EH (cell line): ENCODE measurements at places on chromosomes 5 and 9.
A peak's percentile ranks its signal among the peaks of the same experiment; 100 is the strongest.

DNA sequence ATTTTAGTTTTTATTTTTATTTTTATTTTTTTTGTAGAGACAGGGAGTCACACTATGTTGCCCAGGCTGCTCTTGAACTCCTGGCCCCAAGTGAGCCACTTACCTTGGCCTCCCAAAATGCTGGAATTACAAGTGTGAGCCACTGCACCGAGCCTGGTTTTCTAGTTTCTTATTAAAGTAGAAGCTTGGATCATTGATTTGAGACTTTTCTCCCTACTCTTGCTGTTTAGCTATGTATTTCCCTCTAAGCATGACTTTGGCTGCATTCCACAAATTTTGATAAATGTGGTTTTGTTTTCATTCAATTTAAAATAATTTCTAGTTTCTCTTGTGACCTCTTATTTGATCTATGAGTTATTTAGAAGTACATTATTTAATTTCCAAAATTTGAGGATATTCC, 10.4 kb downstream of the SNX2 start:
- no peak for DNase-seq

DNA sequence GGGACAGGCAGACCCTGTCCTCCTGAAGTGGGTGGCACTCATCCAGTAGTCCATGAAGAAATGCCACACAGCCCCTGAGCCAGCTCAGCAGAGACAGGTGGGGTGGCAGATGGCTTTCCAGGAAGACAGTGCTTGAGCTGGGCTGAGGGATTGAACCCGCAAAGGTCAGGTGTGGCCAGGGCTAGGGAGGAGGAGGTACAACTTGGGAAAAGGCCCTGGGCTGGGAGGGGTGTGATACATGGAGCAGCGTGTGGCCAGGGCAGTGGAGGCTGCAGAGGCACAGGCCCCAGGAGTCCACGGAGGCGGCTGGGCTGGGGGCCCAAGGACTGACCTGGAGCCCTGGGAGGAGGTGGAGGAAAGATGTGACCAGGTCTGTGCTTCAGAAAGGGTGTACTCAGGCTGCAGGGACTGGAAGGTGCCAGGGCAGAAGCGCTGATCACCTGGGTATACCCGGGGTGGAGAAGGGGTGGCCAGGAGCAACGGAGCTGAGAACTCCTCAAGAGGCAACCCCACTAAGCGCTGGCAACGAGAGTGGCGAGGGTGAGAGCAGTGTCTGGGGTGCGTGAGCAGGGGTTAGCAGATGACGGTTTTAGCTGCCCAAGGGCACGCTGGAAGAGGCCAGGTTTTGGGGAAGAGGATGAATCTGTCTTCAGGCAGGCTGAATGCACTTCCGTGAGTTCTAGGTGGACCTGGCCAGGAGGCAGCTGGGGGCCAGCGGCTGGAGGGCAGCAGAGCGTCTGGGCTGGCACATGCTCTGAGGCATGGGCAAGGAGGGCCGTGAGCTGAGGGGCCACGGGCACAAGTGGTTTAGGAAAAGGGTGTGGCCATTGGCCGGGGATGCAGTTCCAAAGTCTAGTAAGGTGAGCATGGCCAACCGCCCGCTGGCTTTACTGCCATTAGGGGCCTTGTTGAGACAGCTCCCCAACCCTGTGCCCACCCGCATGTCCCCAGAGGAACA, 3.9 kb upstream of the RABL6 start:
- no peak for DNase-seq

DNA sequence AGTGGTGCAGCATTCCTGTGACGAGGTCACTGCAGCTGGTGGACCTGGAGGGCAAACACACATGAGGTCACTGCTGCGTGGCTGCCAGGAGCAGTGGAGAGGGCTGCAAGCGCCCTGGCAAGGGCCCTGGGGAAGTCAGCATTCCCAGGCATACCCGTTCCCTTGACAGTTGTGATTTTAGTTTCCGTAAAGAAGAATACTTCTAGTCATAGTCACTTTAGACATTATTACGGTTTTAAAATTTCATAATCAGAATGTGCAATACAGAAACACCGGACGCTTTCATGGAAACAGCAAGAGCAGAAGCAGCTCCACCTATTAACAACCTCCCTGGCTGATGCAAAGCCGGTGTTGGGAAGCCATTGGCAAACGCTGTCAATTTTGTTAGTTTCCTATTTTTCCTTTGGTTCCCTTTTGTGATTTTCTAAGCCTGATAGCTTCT, 129.8 kb downstream of the GADD45G start:
- DNase-seq: no peak

GRCh38 chr5:179325296-179326031, 19.8 kb downstream of the ADAMTS2 start:
- DNase-seq: no peak

- no peak for DNase-seq
Observed at GRCh38 chr5:178672630-178673029, 45.8 kb upstream of the CLK4 start.

DNA sequence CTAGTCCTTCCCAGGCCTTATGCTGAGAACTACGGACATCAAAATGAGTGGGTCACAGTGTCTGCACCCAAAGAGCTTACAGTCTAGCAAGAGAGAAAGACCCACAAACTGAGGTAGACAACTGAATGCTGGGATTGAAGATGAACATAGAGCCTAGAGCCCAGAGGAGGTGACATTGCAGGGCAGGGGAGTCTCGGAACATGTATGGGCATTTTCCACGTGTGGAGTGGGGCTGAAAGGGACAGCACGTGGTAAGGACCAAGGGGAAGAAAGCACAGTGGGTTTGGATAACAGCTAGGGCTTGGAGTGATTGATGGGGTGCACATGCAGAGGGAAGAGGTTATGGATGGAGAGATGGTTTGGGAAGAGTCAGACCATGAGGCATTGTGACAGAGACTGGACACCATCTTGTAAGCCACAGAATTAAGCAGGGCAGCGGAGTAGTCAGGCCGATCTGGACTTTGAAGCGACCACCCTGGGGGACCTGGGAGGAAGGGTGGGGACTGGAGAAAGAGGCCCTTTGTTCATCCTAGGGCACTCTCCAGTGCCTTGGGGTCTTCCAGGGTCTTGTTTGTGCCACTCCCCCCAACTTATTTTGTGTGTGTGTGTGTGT, 47.5 kb upstream of the SH3PXD2B start:
- DNase-seq: no peak

GRCh38 chr9:83056174-83056573, 6.8 kb downstream of the RASEF start:
- DNase-seq: no peak

DNA sequence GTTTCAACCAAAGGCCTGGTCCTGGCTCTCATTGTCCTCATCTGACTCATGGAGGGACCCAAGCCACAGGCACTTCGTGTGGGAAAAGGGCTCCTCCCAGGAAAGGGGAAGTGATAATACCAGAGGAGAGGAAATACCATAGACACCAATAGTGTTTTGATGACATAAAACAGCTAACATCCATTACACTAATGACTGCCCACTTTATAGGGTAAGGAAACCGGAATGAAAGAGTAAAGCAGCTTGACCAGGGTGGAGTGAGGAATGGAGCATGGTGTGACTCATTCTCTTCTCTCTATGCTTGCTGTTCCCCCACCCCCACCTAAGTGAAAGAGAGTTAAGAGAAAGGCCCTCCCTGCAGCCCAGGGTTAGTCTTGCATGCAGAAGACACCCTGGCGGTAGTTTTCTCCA, 67.4 kb upstream of the HRH2 start:
- DNase-seq: peak; percentile 84

DNA sequence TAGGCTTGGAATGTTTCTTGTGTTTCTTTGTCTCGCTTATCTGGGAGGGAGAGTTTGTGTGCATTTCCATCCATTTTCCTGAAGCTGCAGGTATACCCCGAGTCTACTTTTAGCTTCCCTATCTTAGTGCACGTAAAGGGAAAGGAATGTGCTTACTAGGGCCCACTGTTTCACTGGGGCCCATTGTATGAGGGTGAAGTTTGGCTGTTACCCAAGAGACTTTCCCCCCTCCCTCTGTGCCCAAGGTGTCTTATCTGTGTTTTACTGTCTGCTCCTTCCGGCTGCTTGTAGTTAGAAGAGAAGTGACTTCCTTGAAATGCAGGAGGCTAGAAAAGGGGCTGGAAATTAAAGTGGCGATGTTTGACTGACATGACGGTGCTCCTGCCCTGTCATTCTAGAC, 12.1 kb upstream of the BTNL3 start:
- DNase-seq: no peak

DNA sequence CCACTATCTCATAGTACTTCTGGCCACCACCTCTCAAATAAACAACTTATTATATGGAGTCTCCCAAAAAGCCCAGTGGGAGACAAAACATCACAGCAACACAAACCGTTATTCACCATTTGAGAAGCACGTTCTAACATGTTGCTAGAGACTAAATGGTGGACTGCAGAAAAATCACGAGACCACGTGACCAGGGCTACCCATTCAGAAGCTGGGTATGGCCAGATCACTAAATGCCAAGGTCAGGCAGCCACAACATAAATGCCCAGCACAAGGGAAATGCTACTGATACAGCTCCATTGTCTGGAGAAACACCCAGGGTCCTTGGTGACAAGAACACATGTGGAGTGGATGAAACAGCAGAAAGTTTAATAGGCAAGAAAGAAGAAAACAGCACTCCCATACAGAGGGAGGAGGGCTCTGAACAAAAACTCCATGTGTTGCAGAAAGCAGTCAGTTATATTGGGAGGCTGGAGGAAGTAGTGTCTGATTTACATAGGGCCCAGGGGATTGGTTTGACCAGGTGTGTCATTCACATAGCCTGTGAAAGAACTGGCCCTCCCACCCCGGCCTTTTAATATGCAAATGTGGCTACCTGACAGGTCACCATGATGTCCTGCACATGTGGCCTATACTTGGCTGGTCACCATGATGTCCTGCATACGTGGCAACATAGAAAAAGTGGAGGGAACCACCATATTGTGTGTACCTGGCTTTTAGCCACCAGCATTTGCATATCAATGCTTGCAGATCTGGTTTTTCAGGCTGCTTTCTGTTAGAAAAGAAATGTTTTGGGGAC, 97.2 kb downstream of the TRIM36 start:
- DNase-seq: no peak

- DNase-seq: no peak
Observed at GRCh38 chr5:177109810-177110209, 23.1 kb downstream of the FGFR4 start.

DNA sequence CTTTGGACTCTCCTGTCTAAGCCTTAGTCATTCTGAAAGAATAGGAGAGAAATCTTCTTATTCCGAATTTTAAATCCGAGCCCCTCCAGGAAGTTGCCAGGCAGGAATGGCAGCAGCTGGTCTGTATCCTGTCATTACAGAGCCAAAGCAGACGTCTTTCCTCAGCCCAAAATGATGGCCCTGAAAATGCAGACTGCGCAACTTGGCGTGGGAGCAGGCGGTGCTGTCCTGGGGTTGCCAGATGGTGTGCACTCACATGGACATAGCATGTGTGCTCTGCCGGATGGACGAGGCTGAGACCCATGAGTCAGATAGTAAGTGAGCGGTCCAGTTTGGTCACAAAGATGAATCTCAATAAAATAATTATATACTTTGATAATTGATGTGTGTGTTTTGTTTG, 410.4 kb downstream of the KCTD16 start:
- no peak for DNase-seq

DNA sequence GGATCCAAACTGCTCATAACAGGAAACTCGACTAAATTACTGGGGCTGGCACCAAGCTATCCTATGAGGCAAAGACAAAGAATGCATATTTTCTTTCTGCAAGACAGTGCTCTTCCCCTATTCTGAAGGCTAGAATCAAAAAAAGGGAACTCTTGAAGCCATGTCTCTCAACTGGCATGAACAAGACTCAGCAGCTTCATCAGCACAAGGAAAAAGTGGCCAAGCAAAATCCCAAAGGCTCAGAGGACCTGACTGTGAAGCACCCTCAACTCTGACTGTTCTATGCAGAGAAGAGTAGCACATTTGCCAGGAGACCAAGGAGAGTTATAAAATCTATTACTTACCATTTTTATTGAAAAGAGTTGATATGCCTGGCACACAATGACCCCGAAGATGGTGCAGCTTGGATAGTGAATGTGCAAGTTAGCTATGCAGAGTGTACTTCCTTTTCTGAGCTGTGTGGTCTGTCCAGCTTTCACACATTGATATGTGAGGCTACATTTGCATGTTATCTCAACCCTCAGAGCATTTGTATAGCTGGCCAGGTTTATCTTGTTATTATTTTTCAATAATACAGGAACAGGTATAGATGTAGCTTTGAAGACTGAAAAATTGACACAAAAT, 51.0 kb upstream of the FYB1 start:
- DNase-seq: no peak

- DNase-seq: peak; percentile 25
Observed at GRCh38 chr9:114507726-114508125, 2.5 kb upstream of the WHRN start.

DNA sequence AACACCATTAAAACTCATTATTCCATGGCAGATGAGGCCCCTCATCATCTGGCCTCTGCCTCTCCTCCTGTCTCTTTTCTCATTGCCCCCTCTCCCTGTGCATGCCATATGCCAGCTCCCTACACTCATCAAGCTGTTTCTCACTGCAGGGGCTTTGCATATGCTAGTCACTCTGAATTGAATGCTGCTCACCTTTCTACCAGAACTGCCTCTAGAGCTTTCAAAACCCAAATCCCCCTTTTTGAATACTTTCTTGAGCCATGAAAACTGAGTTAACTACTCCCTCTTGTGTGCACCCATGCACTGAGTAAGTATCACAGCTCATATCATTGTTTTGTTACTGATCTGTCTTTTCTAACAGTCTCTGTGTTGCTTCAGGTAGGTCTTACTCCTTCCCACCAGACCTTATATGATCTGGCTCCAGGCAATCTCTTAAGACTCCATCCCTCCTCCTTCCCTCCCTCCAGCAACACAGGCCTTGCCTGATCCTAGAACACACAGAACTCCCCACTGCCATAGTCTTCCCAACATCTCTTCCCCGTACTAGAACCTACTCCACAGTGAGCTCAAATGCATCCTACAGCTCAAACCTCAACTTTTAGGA, 60.5 kb downstream of the ASTN2 start:
- DNase-seq: no peak

GRCh38 chr9:69571032-69571431, 101.1 kb downstream of the APBA1 start:
- peak; percentile 25 for DNase-seq

- no peak for DNase-seq
Observed at GRCh38 chr5:34719029-34719428, 62.9 kb downstream of the RAI14 start.

DNA sequence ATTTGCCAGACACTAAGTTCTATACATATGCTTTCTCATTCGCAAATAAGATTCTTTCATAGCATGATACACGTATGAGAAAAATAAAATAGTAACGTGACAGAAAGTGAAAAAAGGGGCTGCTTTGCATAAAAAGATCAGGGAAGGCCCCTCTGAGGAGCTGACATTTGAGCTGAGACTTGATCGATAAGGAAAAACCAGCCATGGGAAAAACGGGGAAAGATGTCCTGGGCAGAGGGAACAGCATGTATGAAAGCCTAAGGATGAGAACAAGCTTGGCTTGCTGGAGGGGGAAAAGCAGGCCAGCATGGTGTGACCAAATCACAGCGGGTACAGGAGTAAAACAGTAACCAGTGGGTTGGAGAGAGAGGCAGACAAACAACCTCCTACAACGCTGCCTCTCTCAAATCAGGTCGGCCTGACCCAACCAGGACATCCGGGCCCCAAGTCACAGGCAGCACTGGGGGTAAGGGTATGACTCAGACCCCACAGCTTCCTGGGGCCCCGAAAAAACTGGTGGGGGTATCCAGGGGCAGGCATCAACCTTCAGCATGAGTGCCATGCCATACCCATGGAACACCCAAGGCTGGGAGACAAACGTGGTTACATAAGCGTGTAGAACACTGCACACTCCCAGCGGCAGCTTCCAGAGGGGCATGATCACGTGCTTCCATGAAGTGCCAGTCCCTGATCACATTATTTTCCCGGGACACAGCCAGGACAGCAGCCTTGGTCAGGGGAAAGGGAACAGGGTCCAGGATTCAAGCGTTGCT, 2.2 kb downstream of the TNIP1 start:
- no peak for DNase-seq

- peak; percentile 27 for DNase-seq
Observed at GRCh38 chr5:112742424-112742823, 4.7 kb downstream of the APC start.
